ENCODE measurements at places on chromosomes 4 and X.

GRCh38 chr4:4810092-4810774 lies 49.2 kb upstream of the MSX1 start:
- DNase-seq = no peak

DNA sequence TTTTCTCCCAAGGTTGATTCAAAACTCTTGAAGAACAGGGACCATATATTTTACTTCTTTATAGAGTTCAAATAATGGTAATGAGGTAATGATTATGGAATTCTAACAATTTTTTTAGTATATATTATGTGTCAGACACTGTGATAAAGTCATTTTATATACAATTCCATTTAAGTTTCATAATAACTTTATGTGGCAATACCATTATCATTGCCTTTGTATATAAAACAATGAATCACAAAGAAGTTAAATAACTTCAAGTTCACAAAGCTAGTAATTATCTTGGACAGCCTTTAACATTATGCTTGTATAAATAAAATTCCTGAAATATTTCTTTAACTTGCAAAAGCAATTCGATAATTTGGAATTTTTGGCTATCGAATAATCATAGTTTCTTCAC lies 20.6 kb downstream of the MAGEC1 start:
- no peak for DNase-seq

GRCh38 chrX:118503260-118504041 lies 7.8 kb downstream of the DOCK11 start:
- DNase-seq = peak; percentile 23

DNA sequence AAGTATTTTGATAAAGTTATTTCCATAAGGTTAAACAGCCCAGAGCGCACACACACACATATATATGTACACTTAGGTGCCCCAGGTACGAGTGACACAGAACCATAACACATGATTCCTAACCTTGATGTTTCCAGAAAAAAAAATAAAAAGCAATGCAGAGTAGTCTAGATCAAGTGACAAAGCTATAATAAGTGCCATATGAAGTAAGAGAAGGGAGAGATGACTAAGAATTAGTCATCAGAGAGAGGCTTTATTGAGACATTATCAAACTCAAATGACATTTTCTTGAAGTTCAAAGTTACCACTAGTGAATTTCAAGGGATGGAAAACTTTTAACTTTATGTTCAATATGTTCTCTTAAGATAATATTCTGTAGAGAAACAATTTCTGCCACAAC lies 215.0 kb downstream of the HTR2C start:
- DNase-seq = no peak

GRCh38 chr4:128775916-128776315 lies 33.6 kb upstream of the JADE1 start:
- no peak for DNase-seq

- DNase-seq = no peak
Observed at GRCh38 chr4:100988876-100989275, 358.4 kb downstream of the PPP3CA start.
